ENCODE measurements at places on chromosomes 2 and 18.

DNA sequence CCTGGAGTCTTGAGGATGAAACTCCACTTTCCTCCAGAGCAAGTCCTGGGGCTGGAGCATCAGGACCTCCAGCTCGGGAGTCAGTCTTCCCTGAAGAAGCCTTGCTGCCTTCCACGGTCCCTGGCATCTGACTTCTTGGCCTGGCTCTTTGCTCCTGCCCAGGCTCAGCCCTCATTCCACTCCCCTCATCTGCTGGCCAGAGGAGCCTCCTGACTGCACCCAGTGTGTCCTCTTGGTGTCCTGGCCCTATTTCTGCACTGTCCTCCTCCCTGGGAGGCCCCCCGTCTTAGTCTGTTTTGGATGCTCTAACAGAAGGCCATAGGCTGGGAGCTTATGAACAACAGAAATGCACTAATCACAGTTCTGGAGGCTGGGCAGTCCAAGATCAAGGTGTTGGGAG lies 231.5 kb downstream of the LOXHD1 start:
- no peak for DNase-seq

- no peak for DNase-seq
These were observed 139.6 kb downstream of the CABLES1 start for GRCh38 chr18:23274638-23275482.

DNA sequence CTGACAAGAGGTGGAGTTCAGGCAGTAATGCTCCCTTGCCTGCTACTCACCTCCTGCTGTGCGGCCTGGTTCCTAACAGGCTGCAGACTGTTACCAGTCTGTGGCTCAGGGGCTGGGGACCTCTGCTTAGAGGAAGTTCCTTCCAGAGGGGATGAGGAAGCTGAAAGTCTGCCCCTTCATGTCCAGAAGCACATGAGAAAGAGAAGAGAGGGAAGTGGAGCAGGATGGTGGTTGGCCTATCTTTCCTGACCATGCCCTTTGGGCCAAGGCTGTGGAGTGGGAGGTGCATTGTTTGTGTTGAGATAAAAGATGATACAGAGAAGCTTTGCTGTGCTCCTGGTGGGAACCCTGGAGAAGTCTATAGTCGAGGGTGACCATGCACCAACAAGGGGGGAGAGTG lies 112.5 kb downstream of the LPIN1 start:
- no peak for DNase-seq

GRCh38 chr18:64365106-64365505 lies 216.2 kb upstream of the LINC00305 start:
- DNase-seq: no peak

DNA sequence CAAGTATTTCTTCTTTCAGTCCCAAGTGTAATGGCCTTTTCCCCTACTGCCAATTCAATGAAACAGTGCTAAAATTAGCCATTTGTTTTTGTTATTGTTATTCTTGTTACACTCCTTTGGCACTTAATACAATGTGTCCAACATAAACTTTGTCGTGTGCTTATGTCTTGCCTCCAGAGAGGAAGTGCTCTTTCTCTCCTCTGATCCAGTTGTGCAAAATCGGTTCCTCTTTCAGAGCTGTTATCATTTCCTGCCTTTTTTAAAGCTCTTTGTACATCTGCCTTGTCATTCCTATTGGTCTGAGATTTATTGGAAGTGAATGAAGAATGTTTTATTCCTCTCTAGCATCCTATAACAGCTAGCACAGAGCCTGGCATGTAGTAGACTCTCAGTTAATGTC lies 623.2 kb upstream of the ID2 start:
- peak; percentile 47 for DNase-seq
